ENCODE measurements at places on chromosomes 1 and 21.

- no peak for ATAC-seq
Observed at GRCh38 chr1:223245983-223246382, 102.9 kb upstream of the TLR5 start.

DNA sequence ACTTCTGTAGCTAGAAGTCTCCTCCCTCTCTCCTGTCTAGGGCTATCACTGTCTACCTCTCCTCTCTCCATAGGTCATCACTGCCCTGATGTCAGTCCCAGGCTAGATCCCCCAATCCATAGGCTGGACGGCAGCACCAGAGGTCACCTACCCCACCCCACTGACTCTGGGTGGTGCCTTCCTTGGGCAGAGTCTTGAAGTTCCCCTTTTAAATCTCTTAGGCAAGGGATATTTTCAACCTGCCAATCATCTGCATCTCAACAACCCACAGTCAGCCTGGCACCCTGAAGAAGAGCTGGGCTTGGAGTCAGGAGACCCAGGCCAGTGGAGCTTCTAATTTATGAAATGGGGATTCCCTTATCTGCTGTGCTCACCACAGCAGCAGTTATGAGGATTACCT, 13.2 kb downstream of the MYBPH start:
- no peak for ATAC-seq

- no peak for ATAC-seq
Observed at GRCh38 chr1:152517237-152517811, 3.0 kb downstream of the CRCT1 start.

- peak; percentile 48 for ATAC-seq
Observed at GRCh38 chr1:101238681-101239094, 1.9 kb downstream of the S1PR1 start.

DNA sequence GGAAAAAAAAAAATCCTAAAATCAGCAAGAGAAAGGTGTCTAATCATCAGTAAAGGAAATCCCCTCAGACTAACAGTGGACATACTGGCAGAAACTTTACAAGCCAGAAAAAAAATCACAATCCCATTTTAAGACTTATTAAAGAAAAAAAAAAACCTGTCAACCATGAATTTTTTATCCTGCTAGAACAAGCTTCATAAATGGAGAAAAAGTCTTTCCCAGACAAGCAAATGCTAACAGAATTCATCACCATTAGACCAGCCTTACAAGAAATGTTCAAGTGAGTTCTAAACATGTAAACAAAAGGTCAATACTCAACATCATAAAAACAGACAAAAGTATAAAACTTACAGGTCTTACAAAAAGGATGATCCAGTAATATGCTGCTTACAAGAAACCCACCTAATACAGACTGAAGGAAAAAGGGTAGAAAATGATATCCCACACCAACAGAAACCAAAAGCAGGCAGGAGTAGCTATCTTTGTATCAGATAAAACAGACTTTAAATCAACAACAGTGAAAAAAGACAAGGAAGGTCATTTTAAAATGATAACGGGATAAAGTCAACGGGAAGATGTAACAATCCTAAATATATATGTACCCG, 129.6 kb downstream of the EVI5 start:
- ATAC-seq = no peak

GRCh38 chr21:42580793-42581321, 67.2 kb downstream of the SLC37A1 start:
- ATAC-seq = no peak

DNA sequence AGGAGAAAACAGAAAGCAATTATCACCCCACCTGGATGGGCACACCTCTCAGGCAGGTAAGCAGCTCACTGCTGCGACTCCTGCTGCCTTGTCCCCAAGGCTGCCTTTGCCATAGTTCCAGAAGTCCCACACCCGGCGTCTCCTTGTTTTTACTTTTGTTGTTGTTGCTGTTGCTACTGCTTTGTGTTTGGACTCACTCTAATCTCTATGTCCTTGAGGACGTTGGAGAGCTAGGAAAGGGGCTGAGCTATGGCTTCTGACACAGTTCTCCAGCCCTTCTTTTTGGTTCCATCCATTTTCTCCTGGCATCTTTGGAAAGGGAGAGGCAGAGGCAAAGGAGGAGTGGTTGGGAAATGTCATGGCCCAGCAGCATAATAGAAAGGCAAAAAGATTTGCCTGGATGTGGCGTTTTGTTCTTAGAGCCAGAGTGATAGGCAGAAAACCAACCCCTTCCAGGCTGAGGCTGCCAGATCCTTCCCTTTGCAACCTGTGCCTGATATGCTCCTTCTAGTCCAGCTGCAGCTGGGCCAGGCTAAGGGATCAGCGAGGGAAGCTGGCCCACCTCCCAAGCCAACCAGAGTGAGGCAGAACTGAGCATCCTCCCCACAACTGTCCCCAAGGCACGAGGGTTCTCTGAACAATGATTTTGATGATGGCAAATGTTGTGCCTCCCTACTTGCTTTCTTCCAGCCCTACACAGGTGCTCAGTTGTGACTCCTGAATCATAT, 270.7 kb downstream of the ASTN1 start:
- ATAC-seq = no peak

- no peak for ATAC-seq
Observed at GRCh38 chr1:214192825-214193643, 87.9 kb upstream of the SMYD2 start.

DNA sequence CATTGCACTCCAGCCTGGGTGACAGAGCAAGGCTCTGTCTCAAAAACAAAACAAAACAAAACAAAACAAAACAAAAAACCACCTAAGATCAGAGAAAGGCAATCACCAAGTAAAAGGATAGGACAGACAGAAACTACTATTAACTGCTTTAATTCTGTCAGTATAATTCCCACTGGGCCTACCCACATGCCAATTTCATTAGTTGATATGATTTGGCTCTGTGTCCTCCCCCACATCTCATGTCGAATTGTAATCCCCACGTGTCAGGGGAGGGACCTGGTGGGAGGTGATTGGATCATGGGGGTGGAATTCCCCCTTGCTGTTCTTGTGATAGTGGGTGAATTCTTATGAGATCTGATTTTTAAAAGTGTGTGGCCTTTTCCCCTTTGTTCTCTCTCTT, 27.2 kb upstream of the CAPZB start:
- ATAC-seq = no peak

GRCh38 chr1:81414488-81415015, 386.2 kb upstream of the ADGRL2 start:
- no peak for ATAC-seq

DNA sequence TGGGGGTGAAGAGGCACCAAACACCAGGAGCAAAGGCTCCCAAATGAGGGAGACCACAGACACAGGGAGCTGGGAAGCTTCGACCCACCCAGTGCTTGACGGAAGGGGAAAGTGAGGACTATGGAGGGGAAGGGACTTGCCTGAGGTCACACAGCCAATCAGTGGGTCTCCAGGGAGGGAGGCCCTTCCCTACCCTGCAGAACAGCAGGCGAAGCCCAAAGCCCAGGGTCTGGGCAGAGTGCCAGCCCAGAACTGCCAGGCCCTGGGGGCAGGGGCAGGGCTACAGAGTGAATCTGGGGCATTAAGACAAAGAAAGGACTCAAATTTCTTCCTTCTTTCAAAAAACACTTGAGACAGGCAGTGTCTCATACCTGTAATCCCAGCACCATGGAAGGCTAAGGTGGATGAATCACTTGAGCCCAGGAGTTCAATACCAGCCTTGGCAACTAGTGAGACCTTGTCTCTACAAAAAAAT, 45.5 kb upstream of the ECE1 start:
- no peak for ATAC-seq

GRCh38 chr1:110728388-110729001, 53.8 kb upstream of the KCNA3 start:
- no peak for ATAC-seq

DNA sequence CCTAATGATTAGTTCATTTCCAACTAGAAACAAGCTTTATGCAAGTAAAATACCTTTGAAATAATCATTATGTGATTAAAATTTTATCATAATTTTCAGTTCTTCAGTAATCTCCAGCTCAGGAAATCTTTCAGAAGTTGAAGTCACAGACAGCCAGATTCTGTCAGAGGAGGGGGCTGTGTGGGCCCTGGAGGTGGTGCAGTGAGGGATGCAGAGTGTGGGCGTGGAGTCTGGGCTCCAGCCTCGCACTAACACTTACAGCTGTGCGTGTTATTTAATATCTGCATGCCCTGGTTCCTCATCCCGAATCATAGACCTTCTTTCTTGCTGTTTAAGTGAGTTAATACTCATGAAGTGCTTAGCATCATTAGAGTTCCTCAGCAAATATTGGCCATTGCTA, 23.9 kb downstream of the WDR64 start:
- no peak for ATAC-seq

- ATAC-seq = no peak
Observed at GRCh38 chr1:108503062-108503733, 53.1 kb downstream of the NBPF6 start.

DNA sequence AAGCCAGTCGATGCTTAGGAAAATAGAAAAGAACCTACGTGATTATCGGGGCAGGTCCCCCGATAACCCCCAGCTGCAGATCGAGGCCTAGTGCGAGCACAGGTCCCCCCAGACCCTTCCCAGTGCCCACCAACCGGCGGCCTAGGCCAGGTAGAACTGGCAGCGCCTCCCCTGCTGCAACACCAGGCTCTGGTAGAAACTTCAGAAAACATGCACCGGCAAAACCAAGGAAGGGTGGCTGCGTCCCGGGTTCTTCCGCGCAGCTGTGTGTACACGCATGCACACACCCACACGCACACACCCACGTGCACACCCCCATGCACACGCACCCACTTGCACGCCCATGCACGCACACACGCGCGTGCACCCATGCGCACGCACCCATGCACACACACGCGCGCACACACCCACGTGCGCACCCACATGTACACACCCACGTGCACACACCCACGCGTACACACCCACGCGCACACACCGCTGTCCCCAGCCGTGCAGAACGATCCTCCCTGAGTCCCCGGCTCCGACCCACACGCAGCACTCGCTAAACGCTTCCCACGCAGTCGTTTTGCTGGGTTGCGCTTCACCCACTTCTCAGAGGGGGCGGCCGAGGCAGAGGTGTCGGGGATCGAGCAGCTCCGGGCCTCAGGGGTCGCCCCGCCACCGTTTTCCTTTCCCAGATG, 5.2 kb downstream of the TSPEAR start:
- ATAC-seq = no peak

- no peak for ATAC-seq
Observed at GRCh38 chr21:39263372-39263771, 50.1 kb downstream of the BRWD1 start.

GRCh38 chr1:182563095-182563494, 26.0 kb downstream of the RNASEL start:
- ATAC-seq = no peak

GRCh38 chr1:182725259-182726255, 41.2 kb upstream of the RGS8 start:
- ATAC-seq = no peak

DNA sequence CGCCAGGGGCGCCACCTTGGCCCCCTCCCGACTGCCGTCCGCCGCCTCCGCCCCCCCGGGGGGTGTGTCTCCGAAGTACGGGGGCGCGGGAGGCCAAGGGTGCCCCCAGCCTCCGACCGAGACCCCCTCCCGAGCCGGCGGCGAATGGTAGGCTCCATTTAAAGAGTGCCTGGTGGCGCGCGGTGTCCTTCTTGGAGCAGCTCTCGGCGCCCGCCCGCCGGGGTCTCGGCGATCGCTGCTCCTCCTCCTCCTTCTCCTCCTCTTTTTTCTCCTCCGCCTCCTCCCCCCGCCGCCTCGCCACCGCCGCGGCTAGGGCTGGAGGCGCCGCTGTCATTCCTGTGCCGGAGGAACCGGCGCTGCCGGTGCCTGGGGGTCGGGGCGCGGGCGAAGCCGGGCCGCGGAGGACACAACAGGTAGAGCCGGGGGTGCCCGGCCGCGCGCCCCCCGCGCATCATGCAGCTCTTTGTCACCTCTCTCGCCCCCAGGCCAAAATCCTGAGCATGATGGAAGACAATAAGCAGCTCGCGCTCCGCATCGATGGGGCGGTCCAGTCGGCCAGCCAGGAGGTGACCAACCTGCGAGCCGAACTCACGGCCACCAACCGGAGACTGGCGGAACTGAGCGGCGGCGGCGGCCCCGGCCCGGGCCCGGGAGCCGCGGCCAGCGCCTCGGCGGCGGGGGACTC, at the start of gene KAZN:
Gene KAZN (plus strand): TSS at position 188 of the 685 bp plus-strand sequence.
- ATAC-seq = no peak

GRCh38 chr1:201648907-201649721, 110.2 kb downstream of the NAV1 start:
- no peak for ATAC-seq

DNA sequence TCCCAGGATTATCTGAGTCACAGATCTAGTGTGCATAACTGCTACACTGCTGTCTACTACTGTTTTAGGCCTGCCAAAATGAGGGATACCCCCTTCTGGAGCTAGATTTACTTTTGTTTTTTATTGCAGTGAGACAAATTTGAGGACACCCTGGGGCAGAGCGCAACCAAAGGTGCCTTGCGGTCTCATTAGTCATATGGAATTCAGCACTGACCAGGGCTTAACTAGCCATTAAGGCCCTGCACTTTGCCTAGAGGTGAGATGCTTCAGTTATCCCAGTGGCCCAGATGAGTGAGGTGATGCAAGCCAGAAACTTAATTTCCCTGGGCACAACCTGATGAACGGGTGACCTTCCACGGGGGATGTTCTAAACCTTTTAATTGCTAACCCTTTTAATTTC, 998 bp upstream of the SPAG17 start:
- ATAC-seq = no peak

- no peak for ATAC-seq
Observed at GRCh38 chr1:84582802-84583587, 8.8 kb upstream of the CTBS start.

GRCh38 chr1:2286923-2287322, 58.8 kb downstream of the SKI start:
- ATAC-seq = no peak

GRCh38 chr1:73366734-73367413, 831.1 kb downstream of the LRRIQ3 start:
- ATAC-seq = no peak

DNA sequence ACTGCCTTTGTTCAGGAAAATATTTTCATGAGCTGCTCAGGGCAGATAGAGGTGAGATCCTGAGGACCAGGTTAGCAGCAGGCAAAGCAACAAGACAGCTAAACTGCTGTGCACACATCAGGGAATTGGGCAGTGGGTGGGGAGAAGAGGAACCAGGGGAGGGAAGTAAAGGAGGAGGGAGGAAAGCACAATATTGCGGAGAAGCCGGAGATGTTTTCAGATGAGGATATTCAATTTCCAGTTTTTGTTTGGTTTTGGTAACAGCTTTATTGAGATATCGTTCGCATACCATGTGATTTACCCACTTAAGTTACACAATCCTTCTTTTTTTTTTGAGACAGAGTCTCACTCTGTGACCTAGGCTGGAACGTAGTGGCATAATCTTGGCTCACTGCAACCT, 34.5 kb downstream of the EPHA10 start:
- ATAC-seq = no peak

DNA sequence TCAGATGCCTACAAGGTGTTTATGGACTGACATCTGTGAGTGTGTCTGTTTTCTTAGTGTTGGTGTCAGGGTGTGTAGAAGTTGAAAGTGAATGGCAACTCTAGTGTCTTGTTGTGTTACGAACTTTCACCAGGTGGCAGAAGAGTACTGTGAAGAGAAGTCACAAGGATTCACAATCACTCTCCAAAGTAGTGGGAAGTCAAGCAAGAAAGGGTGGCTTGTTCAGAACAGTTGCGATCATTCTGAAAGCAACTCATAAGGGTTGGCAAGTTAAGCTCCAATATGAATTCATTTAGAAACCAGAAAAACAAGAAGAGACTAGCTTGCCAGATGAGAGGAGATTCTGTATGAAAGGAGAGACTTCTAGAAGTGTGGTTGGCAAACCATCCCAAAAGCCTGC, 86.1 kb downstream of the FASLG start:
- ATAC-seq = peak; percentile 66

- peak; percentile 20 for ATAC-seq
Observed at GRCh38 chr1:30919025-30919881, 10.7 kb upstream of the SDC3 start.

- ATAC-seq = no peak
Observed at GRCh38 chr1:170853867-170854266, 81.5 kb upstream of the MROH9 start.
